NCI-H1417 treated with DMSO at 0.1 percent for 48 hours (cell line): ENCODE measurements at places on chromosomes 16 and 17.

DNA sequence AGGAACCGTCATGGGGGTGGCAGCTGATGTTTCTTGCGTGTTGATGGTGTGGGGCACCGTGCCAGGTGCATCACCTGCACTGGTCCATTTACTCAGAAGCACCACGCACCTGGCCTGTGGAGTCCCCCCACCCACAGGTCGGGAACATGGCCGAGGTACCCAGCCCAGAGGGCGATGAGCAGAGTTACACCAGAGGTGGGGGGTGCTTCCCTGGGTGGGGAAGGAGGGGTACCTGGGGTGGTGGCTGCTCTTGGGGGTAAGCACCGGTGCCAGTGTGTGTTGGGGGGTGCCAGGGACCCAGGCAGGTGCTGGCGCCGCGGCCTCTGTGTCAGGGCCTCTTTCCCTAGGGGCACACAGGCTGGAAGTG lies 5.0 kb upstream of the ZNF750 start:
- DNase-seq: no peak

- DNase-seq: no peak
These were observed 3.7 kb upstream of the ZNF469 start for GRCh38 chr16:88378836-88379693.

GRCh38 chr17:81414756-81415516 lies 19.7 kb downstream of the BAHCC1 start:
- DNase-seq: no peak

- no peak for DNase-seq
These were observed 12.6 kb upstream of the ASGR1 start for GRCh38 chr17:7191571-7192270.

- DNase-seq: no peak
These were observed 759.7 kb downstream of the CDH11 start for GRCh38 chr16:64362193-64362592.
